ENCODE measurements at places on chromosomes 1 and 21.

- DNase-seq, result no peak
Observed at GRCh38 chr1:164180824-164181223, 378.2 kb upstream of the PBX1 start.

DNA sequence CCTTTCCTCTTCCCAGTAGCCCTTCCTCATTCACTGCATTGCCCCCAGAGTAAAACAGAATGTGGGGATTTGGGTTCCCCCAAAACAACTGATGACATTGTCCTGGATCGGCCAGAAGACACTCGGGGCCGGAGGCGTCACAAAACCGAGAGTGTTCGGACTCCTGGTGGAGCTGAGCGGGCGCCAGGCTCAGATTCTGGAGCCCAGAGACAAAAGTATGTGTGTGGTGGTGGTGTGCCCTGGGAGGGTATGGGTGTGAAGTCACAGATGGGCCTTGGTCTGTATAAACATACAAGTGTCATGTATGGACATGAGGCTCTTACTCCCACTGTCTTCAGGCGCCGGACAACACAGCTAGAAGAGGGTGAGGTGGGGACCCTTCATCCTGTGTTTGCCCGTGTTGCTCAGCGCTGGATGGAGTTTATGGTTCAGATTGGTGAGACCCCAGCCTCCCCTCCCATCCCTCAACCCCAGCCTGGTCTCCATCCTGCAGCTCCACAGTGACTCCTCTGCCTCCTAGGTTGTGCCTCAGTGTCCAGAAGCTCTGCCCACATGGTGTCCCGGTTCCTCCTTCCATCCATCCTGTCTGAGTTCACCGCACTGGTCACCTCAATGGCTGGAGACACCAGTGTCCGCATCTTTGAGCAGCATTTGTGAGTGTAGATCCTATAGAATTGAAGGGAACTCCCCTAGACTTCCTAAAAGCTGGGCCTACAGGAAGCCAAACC is 12.4 kb downstream of the HYI start:
- no peak for DNase-seq

- DNase-seq, result no peak
Observed at GRCh38 chr1:98045767-98046641, 125.2 kb upstream of the DPYD start.

GRCh38 chr1:206021626-206022365 is 1.9 kb downstream of the CTSE start:
- no peak for DNase-seq

- DNase-seq, result peak; percentile 57
Observed at GRCh38 chr1:42756956-42757891, 9.6 kb downstream of the P3H1 start.

- no peak for DNase-seq
Observed at GRCh38 chr1:107875689-107876088, 89.3 kb downstream of the VAV3 start.

DNA sequence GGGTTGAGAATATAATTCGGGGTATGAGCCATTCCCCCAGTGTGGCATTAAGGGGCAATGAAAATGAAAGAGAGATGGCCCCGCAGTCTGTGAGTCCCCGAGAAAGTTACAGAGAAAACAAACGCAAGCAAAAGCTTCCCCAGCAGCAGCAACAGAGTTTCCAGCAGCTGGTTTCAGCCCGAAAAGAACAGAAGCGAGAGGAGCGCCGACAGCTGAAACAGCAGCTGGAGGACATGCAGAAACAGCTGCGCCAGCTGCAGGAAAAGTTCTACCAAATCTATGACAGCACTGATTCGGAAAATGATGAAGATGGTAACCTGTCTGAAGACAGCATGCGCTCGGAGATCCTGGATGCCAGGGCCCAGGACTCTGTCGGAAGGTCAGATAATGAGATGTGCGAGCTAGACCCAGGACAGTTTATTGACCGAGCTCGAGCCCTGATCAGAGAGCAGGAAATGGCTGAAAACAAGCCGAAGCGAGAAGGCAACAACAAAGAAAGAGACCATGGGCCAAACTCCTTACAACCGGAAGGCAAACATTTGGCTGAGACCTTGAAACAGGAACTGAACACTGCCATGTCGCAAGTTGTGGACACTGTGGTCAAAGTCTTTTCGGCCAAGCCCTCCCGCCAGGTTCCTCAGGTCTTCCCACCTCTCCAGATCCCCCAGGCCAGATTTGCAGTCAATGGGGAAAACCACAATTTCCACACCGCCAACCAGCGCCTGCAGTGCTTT is 9.4 kb downstream of the PROX1 start:
- no peak for DNase-seq

DNA sequence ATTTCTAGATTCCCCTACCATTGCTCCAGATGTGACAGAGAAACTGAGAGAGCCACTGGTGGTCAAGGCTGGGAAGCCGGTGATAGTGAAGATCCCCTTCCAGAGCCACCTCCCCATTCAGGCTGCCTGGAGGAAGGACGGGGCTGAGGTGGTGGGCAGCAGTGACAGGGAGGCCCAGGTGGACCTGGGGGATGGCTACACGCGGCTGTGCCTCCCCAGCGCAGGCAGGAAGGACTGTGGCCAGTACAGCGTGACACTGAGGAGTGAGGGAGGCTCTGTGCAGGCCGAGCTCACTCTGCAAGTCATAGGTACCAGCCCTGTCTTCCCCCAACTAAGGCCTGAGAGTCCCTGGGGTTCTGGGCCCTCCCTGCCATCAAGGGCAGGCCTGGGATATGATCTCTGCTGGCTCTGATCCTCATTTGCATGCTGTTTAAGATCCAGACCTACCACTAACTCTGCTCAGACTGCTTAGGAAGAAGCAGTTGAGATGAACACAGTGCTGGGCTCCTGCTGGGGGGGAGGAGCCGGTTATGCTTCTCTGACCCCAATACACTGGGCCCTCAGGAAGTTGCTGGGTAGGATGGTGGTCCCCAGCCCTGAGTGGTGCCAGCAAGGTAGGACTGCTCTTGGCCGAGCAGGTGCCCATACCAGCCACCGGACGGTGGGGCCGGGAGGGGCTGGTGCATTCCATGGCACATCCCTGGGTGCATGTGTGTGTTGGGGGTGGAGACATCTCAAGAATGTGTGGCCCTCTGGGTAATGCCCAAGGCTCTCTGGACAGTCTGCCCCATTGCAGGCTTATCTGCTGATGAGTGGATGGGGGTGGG is 25.1 kb downstream of the IGFN1 start:
- no peak for DNase-seq

DNA sequence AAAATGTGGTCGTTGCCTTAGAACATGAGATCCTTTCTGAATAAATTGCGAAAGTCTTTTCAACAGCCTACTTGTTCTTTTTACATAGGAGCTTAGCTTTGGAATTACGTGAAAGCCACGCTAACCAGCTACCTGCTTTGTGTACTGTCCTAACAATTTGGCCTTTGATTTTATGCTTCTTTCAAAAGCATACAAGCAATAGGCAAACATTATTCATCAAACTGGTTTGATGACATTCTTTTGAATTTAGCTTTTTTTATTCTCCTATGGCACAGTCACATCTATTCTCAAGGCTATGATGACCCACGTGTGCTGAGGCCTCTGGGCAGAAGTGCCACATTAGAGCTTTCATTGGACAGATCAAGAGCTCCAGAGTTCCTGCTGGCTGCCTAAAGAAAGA is 178.0 kb upstream of the DPT start:
- no peak for DNase-seq

DNA sequence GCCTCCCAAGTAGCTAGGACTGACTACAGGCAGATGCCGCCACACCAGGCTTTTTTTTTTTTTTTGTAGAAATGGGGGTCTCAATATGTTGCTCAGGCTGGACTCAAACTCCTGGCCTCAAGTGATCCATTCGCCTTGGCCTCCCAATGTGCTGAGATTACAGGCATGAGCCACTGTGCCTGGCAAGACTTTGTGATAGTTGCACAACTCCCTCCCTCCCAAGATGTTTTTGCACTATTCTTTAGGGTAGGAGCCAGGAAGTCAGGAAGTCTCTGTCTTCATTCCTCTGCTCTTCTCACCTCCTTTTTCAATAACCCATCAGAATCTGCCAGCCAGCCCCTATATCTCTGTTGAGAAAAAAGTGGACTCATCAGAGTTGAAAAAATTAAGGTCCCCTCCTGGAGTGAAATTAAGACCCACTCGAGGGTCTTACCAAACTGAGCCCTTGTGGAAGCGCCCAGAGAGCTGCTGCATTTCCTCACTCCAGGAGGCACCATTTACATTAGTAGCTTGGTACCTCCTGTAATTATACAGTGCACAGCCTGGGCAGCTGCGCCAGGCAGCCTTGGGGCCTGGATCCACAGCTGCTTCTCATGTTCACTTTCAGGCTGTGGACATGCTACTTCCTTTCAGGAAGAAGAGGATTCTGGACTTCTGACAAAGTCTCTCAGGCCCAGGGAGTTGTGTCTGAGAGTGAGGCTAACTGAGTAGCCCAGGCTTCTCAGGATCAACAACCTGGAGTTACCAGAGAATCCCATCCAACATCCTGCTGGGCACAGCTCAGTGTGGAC is 24.0 kb downstream of the TCEA3 start:
- no peak for DNase-seq

DNA sequence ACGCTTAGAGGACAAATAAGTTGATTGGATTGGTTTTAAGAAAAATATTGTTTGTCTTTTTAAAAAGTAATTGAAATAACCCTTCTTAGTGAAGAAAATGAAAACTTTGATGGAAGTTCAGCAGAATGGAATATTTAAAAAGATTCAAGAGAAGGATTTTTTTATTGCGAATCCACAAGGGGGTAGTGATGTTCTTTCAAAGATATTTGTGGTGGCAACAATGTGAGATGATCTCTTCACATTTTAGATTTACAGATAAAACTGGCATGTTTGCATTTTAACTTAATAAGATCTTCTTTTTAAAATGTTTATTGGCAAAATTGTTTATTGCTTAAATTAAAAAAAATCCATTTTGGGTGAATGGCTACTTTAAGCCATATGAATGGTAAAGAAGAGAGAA is 8.9 kb downstream of the CAMTA1 start:
- DNase-seq, result peak; percentile 36

GRCh38 chr1:43329995-43330751 is 7.4 kb upstream of the MPL start:
- DNase-seq, result no peak

- no peak for DNase-seq
Observed at GRCh38 chr1:33326785-33327184, 5.9 kb upstream of the A3GALT2 start.

GRCh38 chr1:57411262-57411661 is 12.6 kb downstream of the DAB1 start:
- DNase-seq, result no peak

DNA sequence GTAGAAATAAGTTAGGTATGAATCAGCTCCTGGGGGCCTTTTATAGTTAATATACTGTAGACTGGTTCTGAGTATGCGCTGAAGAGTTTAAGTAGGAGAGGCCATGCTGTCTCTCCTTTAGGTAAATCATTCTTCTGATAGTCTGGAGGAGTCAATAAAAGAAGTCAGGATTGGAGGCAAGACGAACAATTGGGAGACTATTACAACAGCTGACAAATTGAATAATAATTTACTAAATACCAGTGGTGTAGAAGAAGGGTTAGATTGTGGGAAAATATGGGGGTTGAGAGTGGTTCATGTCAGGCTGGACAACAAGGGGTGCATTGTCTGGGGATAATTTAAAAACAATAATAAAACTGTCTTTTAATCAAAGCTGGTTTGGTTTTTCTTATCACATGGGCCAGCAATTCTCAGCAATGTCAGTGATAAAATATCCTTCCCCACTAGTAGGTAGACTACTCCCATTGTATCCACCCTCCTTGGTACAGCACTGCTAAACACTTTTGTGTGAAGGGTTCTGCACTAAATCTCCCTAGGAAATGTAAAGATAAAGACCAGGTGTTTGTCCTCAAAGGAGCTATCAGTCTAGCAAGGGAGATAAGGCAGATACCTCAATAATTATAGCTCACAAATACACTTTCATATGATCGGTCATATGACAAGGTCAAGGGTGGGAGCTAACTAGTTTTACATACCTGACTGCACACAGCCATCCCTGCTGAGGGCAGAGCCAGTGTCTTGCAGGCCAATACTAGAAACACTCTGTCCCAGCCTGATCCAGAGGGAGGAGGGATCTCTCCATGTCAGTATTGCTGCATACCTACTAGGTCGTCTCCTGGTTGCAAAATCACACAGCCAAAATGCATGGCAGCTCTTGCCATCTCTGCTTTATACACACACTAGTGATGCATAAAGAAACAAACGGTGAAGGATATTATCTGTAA is 299.7 kb downstream of the VAV3 start:
- no peak for DNase-seq

DNA sequence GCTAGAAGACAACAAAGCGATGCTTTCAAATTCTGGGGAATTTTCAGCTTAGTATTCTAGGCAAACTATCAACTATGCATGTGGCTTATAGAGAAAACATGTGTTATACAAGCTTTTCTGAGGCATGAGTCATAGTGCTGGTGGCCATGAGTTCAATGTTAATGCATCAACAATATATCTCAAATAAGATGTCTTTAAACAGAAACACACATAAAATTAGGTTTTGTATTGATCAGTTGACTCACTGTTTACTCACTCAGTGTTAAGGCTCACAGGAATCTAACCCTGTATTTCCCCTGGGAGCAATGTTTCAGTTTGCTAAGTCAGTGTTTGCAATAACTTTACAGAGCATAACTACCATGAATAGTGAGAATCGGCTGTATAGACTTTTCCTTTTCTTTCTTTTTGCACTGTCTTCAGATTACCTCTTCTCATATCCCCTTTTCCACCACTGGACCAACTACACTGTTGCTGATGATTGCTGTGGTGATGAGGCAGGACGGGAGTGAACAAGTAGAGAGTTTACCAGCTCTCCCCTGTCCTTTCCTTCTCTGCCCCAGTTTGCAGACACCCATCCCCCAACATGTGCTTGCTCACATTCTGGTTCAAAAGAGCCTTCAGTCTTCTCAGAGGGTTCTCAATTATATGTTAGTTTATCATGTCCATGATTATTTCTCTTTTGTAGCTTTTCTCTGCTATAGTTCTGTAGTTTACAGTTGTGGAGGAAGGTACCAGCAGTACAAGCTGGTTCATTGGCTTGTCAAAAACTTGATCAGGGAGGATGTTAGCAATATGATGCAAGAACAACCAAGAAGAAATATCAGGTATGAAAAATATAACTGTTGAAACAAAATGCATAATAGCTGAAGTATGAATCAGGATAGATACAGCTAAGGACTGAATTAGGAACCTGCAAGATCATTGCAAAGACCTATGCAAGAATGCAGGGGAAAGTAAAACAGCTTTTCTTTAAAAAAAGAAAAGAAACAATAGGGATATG is 23.9 kb downstream of the CD2 start:
- no peak for DNase-seq
